ENCODE measurements at places on chromosomes 5 and 9. TPM values are rescaled to one million over a fixed set of nuclear protein-coding genes. Genes with fewer than 3 reads are reported as not detected.

GRCh38 chr5:130141659-130142320 lies 237.5 kb downstream of the CHSY3 start:
- no peak for DNase-seq

The MAMDC4 gene
- total RNA-seq: 10.7 TPM

The GRIN3A gene
- not detected for total RNA-seq

DNA sequence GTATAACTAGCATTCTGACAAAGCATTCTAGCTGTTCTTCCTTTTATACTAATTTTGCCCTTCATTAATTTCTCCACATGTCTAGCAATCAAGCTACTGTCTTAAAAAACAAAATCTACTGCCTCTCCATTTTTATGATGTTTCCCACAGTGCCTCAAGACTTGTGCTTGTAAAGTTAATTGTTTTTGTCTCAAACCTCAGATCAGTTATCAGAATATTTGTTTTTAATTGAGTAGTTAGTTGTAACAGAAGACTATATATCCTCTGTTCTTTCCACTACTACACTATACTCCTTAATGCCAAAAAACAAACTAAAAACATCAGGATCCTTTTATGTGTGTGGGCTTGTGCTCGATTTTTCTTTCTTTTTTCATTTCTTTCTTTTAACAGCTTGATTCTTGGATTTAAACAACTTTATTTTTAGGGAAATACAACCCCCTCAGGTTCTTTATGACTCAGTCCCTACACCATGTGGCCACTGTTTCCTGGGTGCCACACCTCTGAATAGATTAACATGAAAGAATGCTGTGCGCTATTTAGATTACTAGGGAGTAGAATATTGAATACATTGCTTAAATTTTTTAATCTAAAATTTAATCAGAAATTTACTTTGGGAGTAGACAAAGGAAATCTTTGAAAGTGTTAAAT lies 1.2 kb downstream of the ASPN start:
- DNase-seq: no peak

- DNase-seq: no peak
These were observed 97.1 kb upstream of the IRX2 start for GRCh38 chr5:2848619-2849018.

The SOX30 gene
- total RNA-seq: 0.13 TPM

DNA sequence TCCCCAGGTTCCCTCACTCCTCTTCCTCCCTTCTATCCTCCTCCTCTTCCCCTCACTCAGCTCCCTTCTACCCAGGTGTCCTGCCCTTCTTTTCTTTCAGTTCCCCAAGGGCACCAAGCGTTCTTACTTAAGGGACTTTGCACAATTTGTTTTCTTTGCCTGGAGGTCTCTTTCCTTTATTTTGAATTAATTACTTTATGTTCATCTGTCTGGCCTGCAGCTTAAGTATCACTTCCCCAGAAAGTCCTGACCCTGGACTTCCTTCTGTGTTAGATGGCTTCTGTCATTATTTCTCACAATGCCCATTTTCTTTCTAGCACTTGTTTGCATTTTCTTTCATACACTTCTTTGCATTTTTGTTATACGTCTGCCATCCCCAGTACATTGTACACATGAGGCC lies 350.6 kb downstream of the SH3GL2 start:
- no peak for DNase-seq

DNA sequence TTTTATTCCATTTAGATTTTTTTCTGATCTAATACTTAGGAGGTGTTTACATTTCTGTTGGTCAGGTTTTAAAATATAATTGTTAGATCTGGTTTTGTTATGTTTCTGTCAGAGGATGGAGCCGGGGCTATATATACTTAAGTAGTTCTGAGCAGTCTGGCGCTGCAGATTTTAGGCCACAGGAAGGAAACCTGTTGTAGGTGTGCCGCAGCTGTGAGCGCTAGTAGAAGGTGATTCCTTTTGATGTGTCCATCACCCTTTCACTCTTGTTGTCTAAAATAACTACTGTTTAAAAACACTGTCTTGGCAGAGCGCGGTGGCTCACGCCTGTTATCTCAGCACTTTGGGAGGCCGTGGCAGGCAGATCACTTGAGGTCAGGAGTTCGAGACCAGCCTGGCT lies 17.0 kb downstream of the ZBTB34 start:
- DNase-seq: no peak

DNA sequence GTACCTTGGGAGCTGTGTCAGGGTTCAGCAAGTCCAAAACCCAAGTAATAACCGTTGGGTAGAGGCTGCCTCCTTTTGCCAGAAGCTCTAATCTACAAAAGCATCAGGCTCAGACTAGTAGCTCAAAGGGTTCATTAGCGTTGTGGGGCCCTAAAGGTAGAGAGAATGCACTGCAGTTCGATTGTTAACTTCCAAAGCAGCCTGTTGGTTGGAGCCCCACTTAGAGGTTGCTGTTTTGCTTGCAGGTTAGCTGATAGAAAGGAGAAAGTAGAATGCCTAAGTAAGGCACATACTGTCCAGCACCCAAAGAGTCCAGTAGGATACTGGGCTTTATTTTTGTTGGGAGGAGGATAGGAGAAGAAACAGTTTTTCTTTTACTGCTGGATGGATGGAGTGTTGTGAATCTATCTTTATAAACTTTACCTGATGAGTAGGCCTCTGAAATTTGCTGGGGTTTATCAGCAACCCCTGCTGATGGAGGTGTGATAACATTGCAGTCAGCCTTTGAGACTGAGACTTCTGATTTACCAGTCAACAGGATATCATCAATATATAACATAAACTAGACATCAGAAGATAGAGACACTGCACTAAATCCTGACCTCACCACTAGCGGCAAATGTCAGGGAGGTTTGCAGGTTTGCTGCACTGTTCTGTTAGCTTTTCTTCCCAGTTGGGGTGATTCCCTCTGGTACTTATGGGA lies 34.8 kb downstream of the ZNF131 start:
- no peak for DNase-seq

Measured in T-cell (primary cell).